ENCODE measurements at places on chromosomes 6 and 20.

DNA sequence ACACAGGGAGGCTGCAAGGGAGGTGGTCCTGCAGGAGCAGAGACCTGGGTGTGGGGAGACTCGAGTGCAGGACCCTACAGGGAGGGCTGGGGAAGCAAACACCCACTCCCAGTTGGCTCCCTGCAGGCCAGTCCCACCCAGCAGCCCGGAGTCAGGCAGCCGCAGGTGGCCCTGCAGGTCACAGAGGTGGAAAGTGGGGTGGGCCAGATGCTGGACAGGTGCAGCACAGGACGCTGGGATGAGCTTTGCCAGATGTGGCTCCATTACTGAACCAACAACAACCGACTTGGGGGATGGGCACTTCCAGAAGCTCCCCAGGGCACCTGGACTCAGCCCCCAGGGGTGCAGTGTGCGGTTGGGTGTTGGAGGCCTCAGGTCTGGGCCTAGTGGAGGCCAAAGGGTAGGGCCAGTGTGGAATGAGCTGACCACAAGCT is 26.6 kb upstream of the MYT1 start:
- no peak for DNase-seq

DNA sequence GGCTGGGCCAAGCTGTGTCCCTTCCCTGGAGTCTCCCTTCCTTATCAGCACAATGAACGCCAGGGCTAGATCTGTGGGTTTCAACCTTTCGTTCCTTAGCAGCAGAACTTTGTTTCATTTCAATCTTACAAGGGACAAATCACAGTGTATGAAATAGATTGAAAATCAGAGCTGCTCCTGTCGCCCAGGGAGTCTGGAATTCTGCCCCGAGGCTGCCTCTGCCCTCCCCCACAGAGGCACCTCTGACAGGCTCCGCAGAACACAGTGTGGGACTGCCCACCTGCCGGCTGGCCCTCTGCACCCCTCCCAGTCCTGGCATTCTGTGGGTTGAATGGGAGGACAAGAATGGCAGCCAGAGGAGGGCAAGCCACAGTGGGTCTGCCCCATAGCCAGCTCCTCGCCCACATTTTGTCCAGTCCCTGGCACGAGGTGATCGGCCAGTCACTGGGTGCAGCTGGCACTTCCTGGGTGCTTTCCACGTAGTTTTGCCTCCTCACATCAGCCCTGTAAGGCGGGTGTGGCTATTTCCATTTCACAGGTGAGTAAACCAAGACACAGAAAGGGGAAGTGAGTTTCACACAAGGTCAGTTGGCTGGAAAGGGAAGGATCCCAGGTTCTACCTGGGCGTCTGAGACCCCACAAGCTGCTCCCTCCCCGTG is 26.1 kb downstream of the MANBAL start:
- DNase-seq = no peak

DNA sequence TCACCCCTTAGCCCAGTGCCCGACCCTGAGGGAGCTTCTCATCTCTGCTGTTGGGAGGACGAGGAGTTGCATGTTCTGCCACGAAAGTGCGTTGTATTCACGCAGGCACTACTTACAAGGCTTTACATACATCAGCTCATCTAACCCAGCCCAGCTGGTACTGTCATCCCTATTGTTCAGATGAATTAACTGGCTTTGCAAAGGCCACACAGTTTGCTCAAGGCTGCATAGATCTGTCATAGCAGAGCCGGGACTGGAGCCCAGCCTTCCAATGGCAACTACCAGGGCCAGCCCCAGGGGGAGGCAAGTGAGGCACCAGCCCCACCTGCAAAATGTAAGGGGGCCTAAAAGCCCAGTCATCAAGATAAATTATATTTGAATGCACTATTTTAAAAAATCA is 257.6 kb downstream of the NFATC2 start:
- no peak for DNase-seq

DNA sequence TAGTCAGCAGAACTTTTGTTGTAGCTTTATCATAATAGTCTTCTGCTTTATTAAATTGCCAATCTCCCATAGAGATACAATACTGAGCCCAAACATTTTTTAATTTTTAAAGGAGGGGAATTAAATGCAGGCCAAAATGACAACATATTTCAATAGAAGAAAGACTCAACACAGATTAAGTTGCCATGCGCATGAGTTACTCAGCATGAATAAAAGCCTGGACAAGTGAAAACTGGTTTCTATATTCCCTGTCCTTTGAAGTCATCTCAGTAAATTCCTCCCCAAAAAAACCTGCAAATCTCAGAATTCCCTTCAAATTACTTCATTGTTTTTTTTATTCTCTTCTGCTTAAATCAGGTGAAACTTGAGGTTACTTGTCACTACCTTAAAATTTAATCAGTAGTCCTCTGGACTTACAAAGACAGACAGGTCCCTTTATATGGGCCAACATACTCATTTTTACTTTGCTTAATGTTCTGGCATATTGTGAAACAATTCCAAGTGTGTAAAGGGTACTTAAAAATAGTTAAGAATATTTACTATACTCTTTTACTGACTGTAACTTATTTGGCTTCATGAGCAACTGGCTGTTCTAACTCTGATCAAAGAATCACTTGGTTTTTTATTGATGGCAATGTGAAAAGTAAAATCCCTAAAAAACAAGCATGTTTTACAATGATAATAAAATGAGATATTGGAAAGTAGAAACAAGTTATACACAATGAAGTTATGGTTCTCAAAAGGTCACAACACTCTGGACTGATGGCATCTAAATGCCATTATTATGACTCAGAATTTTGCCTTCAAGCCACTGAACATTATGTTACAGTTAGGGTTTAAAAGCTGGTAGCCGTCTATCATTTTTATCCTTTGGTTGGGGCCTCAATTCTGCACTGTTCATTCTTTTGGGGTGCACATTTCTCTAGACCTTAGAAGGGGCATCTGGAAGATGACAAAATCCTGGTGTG is 49.9 kb upstream of the COL21A1 start:
- DNase-seq = no peak

- DNase-seq = no peak
These were observed 3.7 kb downstream of the AGPAT4 start for GRCh38 chr6:161270116-161270515.

DNA sequence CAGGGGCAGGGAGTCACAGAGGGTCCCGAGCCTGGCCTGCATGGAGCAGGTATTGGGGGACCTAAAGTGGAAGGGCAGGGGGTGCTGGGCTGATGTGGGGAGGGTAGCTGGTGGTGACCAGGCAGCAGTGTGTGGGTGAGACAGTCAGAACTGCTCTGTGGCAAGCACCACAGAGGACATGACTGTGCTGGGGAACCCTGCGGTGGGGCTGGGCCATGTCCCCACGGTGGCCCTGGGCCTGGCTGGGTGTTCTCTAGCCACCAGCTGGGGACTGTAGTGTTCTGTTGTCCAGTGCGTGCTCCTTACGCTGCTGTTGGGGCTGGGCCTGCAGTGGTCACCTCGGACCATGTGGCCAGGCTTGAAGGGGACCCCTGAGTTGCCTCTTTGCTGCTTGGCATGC is 3.6 kb downstream of the SS18L1 start:
- DNase-seq = no peak
